CD8-positive, alpha-beta T cell (primary cell): ENCODE measurements at places on chromosomes 12 and 14.

GRCh38 chr12:6215932-6216494 is 15.8 kb downstream of the CD9 start:
- no peak for DNase-seq

- DNase-seq = no peak
Observed at GRCh38 chr12:106276032-106276740, 26.3 kb upstream of the TCP11L2 start.

DNA sequence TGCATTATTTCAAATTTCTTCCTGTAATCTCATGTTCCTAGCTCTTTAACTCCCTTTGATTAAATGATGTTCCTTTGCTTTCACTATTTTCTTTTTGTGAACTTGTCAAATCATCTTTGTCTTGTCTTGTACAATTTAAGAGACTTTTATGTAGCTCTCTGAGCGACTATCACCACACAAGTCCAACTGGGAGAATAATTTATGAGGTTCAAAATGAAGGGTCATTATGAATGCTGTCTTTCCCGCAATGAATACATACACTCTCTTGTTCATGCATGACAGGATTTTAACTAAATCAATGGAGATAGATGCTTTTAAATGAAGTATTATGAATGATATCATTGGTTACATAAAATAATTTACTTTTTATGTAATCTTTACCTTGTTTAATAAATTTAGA is 407.4 kb downstream of the PAWR start:
- DNase-seq = no peak

GRCh38 chr12:121581686-121582429 is 1.0 kb upstream of the KDM2B start:
- DNase-seq = no peak

GRCh38 chr14:58732387-58732786 is 94.6 kb downstream of the DACT1 start:
- no peak for DNase-seq

GRCh38 chr14:74867673-74868072 is 8.3 kb downstream of the PROX2 start:
- DNase-seq = peak; percentile 72

- no peak for DNase-seq
Observed at GRCh38 chr12:4069670-4070010, 196.4 kb upstream of the PARP11 start.

DNA sequence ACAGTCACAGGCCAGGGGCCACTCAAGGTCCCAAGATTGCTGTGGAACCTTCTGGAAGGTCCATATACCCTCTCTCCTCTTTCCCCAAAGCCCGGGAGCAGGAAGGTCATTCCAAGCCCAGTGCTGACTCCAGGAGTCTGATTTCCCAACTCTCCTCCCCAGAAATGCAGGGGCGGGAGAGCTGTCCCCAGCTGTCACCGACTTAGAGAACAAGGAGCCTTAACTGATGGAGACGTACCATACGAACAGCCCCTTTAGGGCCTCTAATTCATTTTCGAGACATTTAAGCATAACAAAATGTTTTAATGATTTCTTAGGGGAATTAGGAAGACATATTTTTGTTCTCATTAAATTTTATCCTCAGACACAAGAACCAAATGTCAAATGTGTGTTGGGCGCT is 99.2 kb downstream of the PHETA1 start:
- DNase-seq = no peak

- DNase-seq = no peak
Observed at GRCh38 chr12:67288561-67288960, 19.4 kb downstream of the CAND1 start.

GRCh38 chr14:22908601-22909000 is 10.3 kb downstream of the RBM23 start:
- no peak for DNase-seq

DNA sequence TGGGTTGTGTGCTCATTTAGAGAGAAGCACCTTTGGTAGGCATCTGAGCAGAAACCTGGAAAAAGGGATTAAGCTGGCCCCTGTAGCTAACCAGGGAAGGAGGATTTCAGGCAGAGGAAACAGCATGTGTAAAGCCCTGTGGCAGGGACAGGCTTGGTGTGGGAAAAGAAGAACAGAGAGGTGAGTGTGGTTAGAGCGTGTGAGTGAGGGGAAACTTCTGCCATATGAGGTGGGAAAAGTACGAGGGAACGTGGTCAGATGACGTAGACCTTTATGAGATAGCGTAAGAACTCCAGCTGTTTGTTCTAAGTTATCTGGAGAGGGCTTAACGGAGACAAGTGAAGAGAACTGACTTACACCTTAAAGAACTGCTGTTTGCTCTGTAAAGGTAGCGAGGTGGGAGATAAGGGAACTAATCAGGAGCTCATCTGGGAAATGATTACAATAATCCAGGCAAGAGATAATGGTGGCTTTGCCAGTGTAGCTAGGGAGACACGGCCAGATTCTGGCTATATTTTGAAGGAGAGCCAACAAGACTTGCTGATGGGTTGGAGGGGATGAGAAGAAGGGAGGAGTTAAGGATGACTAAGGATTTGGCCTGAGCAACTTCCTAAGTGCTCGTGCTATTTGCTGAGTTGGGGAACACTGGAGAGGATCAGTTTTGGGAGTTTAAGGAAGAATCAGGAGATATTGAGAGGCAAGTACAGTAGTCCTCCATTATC is 234.0 kb downstream of the ETNK1 start:
- DNase-seq = no peak

DNA sequence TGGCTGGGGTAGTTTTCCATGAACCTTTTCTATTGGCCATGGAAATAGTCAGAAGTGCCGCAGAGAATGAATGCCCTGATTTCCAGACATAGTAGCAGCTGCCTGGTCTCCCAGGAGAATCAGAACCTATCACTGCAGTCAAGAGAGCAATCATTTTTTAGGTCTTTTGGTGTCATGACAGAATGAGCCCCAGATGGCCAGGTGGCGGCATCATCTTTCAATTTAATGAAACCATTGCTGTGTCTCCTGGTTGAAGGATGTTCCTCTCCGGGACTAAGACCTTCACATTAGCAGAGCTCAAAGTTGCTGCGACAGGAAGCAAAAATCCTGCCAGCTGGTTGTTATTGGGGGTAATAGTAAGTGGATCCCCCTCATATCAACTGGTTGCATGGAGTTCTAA is 18.8 kb downstream of the TNFAIP2 start:
- DNase-seq = no peak

DNA sequence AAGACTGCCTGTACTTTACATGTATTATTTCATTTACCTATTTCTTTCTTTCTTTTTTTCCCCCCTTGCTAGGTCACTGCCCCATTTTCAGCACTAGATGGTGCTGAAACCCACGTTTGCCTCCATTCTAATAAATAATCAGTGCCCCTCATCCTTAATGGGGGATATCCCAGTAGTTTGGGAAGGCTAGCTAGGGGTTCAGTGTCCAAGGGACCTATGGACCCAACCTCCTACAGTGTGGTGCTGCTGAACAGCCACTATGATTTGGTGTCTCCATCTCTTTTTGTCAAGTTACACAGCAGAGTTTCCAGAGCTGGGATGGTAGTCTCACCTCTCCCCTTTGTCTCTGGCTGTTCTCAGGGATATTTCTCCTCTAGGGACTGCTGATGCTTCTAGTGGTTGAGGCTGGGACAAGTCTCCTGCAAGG is 6.5 kb upstream of the HCFC2 start:
- DNase-seq = no peak

DNA sequence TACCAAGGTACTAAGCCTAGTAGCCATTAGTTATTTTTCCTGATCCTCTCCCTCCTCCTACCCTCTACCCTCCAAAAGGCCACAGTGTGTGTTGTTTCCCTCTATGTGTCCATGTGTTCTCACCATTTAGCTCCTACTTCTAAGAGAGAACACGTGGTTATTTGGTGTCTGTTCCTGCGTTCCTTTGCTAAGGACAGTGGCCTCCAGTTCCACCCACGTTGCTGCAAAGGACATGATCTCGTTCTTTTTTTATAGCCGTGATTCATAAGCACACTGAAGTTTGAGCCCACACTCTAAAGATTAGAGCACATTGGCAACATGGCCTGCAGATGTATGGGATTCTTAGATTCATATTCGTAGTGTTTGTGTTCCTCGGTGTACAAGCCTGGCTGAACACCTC is 8.1 kb upstream of the STX2 start:
- DNase-seq = no peak

DNA sequence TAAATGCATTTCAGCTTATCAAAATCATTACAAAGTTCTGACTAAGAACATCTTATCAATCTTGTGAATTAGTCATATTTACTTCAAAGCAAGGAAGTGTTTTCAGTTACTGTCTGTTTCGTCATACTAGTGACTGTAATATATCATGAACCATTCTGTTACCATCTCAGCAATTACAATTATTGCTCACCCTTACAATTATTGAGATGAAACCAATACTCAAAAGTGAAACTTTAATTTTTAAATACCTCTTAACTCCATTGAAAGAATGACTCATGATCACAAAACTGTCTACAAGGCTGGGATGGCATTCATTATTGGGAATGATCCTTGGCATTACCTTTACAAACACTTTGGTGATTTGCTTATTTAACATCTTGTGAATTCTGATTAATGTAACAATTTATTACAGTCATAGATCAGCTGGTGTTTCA is 90.3 kb downstream of the RPS6KA5 start:
- no peak for DNase-seq

DNA sequence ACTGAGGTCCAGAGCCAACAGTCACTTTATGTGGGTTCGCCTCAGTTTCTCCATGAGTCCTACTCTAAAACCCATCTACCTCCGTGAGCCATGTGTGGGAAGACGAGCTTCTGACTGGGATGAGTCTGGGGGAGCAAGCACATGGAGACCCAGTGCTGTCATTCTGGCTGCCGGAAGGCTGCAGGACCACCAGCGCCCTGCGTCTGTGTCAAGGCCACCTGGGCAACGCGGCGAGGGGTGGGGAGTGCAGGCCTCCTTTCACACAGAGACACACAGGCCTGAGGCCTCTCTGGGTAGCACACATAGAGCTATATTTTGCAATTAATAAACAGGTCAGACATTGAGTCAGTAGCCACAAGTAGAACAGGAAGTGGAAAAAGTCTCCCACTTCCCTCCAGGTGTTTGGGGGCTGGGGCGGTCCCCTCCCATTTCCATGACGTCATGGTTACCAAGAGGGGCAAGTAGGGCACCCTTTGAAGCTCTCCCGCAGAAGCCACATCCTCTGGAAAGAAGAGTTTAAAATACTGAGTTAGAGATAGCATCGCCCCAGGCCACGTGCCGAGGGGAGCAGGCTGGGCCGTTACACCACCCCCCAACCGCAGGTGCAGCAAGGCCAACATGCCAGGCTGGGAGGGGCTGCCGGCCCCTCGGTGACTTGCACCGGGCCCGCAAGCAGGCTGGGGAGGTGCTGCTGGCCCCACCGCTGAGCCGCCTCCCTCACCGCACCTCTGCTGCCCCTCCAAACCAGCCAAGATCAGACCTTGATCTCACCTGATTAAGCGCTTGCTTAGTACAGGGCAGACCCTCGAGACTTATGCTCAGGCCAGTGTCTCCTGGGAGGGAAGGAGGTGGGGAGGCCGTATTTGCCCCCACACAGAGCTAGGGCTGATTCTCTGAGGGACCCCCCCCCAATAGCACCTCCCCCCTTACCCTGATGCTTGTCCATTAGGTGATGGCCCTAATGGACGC is 32.7 kb downstream of the DAD1 start:
- DNase-seq = peak; percentile 93

DNA sequence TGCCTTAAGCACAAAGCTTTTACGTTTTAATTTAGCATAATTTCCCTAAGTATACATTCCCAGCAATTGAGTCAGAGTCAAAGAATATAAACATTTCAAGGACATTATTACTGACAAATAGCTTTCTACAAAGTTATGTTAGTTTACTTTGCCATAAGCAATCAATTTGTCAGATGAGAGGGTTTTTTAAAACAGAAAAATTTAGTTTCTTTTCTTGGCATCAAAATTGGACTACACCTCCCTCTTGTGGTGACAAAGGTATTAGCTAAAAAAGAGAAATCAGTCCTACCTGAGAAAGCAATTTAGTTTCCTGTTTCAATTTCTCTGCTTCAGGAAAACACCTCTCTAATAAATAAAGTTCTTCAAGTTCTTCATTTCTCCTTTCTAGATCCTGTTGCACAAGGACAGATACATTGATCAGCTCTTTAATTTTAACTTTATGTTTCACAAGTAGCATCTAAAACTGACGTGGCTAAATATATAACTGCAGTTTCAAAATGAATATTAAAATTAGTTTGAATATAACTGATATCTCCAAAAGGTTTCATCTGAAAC is 39.9 kb downstream of the DNAI7 start:
- DNase-seq = no peak

DNA sequence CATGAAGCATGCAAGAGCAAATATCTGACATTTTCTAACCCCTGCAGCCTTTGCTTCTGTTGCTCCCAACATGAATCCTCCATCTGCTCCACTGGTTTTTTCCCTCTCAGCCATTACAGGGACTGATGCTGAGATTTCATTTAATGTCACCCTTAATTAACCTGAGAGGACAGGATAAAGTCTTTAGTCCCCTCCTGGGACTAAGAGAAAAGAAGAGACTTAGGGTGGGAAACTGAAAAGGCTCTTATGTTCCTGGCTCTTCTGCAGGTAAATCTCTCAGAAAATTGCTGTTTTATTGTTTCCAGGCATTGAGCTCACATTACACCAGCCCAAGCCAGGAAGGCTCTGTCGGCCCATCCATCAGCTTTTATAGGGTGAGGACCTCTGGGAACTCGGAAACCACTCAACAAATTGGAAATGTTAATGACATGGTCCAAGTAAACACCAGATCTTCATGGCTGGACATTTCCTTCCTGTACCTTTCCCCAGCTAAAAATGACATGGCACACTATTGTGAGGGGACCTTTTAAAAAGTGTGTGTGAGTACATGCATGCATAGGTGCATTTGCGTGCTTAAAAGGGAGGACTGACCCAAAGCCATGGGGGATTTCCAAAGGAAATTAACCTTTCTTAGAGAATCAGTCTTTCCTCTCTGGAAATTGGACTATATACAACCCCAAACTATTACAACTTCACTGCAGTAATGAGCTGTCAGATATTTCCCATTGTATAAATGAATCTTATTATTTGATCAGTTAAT is 408.1 kb upstream of the TMTC1 start:
- DNase-seq = no peak

DNA sequence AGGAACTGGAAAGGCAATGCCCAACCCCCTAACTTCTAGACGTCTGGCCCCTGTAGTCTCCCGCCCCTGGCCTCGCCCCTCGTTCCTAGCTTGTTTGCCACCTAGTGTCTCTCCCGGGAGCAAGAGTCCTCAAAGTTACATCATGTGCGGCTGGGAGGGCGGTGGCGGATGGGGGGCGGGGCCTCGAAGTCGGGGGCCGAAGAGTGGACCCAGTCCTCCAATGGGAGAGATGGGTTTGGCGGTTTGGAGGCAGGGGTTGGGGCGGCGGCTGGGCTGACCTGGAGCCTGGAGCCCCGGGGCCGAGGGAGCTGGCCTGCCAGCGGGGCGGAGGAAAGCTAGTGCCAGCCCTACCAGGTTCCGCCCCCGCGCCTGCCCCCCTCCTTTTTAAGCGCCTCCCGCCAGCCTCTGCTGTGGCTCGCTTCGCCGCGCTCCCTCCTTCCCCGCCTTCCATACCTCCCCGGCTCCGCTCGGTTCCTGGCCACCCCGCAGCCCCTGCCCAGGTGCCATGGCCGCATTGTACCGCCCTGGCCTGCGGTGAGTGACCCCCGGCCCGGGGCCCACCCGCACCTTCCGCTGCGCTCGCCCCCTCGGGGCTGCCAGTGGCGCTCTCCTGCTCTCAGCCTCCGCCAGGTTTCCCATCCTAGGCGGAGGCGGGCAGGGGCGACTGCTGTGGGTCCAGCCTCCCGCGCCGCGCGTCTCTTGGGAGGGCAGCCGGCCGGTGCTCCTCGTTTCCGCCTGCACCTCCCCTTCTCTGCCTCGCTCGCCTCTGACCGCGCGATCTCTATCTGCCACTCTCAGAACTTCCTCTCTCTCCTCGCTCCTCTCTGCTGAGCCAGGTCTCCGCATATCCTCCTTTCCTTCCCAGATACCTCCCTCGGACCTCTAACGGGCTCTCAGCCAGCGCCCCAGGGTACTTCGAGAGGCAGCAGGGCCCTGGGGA is at the start of gene PCK2:
PCK2 (plus strand) TSS at position 411 of the 940 bp plus-strand sequence; CDS start at position 506, 95 bp downstream.
- peak; percentile 64 for DNase-seq
